ENCODE measurements at places on chromosomes 13 and 19.

DNA sequence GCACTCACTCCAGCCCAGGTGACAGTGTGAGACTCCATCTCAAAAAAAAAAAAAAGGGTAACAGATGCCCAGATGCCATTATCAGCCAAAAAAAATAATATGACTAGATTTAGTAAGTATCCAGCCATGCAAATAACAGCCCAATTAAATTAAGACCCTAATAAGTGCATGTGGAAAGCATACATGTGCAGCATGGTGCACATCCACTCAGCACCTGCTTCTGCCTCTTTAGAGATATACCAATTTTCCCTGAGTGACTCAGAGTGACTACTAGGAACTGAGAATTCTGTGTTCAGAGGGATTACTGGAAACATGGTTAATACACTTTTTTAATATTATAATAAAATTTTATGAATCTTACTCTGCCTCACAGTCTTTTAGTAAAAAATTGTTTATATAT is 29.8 kb upstream of the ZNF675 start:
- DNase-seq: no peak

DNA sequence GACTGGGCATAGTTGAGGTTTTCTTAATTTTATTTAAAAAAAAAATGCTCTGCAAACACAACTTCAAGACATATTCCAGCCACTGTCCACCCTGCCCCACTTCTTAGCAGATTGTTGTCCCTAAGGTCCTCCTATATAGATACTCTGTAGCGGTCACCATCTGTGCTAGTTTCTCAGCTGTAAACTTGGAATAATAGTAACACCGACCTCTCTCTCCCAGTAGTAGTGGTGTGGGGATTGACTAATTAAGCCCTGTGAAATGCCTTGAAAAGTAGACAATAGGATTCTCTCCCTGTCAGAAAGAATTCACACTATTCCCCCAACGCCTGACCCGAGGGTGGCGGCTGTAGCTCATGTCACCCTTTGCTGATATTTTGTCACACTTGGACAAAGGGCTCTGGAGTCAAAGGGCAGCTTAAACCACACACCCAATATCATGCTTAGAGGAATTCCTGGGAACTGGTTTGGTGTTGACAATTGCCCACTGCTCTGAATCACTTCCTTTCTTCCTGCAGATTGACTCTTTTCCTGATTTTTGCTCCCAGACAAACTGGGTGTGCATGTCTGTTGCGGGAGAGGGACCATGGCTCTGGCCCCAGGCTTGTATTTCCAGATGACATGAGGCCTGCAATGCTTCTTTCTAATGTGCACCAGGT is 9.2 kb upstream of the SERP2 start:
- no peak for DNase-seq

- DNase-seq: no peak
Measured at GRCh38 chr19:2089001-2089711, 7.0 kb downstream of the MOB3A start.

GRCh38 chr13:35256459-35257148 is 219.9 kb downstream of the MAB21L1 start:
- DNase-seq: no peak

DNA sequence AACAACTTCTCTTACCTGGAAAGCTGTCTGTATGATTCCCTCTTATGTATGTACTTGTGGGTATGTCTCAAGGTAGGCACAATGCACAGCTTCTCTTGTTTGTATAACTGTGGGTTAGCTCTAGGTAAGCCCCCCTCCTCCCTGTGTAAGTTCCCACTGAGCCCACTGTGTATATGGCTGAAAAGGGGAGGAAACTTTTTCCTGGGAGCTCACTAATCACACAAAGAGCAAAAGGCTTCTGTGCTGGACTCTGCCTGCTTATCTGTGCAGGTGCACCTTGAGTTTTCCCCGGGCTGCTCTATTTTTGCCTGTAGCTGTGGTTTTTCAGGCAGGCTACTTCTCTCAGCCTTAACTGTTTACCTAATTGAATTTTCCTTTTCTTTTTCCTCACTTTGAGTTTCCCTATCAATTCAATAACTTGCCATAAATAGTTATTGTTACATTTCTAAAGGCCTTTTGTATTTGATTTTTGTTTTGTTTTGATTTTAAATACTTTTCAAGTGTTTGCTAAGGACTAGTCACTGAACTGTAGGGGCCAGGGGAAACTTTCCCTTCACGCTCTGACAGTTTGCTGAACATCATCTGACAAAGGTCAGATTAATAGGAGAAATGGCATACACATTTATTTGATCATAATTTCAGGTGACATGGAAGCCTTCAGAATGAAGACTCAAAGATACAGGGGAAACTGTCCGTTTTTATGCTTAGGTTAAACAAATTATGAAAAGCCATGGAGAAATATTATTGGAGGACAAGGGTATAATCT is 423.5 kb upstream of the ATXN8OS start:
- DNase-seq: no peak

DNA sequence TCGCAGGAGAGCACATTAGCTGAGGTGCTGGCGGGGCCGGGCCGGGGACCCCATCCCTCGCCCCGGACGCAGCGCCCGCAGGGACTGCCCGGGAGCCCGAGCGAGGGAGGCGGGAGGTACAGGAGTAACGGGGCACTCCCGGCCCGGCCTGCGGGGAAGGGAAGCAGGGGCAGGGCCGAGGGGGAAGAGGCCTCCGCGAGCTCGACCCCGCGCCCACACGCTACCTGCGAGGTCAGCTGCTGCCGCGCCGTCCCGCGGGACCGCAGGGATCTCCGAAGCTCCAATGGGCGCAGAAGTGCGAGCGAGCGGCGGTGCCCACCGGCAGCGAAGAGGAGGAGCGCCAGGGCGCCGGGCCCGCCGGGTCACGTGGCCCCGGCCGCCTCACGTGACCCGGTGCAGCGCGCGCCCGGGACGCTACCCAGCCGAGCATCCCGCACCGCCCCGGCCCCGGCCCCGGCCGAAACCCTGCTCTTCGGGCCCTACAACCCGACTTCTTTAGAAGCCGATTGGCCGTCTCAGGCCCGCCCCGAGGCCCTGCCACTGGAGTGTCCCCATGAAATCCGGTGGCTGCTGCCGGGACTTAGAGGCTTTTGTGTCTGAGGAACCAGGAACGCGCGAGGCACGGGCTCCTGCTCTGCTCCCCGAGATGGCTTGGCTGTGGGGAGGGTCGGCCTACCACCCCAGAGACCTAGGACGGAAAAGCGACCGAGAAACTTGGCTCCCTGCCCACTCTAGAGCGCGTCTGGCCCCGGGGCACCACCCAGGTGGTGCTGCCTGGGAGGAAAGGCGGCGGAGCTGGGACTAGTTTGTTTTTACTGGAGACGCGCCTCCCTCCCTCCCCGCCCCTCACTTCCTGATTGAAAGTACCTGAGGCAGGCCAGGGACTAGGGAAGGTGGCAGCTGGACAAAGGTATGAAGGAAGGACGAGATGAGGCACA is at the start of gene RCBTB1:
Gene RCBTB1 (minus strand): TSS at position 339 of the 938 bp plus-strand sequence. CDS start 18,279 bp downstream, outside the sequence.
- DNase-seq: peak; percentile 52

DNA sequence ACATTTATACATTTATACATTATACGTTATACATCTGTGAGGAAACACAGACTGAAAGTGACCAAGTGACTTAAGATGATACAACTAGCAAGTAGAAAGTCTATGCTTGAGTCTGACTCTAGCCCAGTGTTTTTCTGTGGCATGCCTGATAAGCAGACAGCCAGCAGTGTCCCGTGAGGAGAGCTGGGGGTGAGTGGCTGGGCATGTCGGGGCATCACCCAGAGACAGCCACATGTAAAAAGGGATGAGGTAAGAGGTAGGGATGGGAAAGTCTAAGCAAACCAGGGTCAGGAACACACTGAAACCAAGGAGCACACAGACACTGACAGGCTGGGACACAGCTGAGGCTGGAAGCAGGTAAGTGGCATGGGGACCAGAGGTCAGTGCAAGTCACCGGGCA is 333.2 kb downstream of the FOXO1 start:
- no peak for DNase-seq

DNA sequence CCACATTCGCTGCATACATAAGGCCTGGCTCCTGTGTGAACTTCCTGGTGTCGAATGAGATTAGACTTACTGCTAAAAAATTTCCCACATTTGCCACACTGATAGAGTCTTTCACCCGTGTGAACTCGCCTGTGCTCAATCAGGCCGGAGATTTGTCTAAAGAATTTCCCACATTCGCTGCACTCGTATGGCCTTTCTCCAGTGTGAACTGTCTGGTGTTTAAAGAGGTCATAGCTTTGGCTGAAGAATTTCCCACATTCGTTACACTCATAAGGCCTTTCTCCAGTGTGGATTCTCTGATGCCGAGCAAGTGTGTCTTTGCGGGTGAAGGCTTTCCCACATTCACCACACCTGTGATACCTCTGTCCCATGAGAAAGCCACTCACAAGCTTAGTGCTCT is 6.5 kb downstream of the ZNF671 start:
- DNase-seq: no peak

GRCh38 chr13:28564030-28564429 is 69.1 kb upstream of the FLT1 start:
- no peak for DNase-seq

- no peak for DNase-seq
Measured at GRCh38 chr19:1017115-1017905, 3.6 kb downstream of the TMEM259 start.

DNA sequence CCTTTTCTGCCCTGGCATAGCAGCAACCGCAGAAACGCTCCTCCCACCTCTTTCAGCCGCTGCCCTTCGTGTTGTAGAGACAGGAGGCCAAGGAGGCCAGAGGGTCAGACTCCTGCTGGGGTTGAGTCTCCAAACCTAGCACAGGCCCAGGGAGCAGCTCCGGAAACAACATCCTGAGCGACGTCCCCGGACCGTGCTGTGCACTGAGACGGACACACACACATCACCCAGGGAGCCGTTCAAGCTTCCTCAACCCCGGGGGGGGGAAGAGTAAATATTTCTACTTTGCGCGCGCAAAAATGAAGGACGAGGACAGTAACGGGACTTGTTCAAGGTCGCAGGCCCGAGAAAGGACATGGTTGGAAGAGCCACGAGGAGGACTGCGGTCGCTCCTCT is 657 bp downstream of the ZNF550 start:
- DNase-seq: no peak

- DNase-seq: no peak
Measured at GRCh38 chr19:30144802-30145201, 202.8 kb downstream of the URI1 start.

DNA sequence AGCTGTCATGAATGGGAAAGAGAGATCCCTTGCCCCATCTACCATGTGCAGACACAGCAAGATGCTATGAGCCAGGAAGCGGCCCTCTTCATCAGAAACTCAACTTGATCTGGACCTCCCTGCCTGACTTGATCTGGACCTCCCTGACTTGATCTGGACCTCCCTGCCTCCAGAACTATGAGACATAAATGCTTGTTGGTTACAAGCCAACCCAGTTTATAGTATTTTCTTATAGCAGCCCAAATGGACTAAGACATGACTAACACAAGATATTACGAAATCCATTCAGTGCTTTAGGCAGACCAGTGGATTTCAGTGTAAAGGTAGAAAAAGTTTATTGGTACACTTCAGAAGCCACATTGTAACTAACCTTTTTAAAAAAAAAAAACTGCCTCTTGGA is 15.6 kb downstream of the PCID2 start:
- DNase-seq: no peak

GRCh38 chr19:41880329-41880708 is 2.7 kb upstream of the ARHGEF1 start:
- DNase-seq: no peak

DNA sequence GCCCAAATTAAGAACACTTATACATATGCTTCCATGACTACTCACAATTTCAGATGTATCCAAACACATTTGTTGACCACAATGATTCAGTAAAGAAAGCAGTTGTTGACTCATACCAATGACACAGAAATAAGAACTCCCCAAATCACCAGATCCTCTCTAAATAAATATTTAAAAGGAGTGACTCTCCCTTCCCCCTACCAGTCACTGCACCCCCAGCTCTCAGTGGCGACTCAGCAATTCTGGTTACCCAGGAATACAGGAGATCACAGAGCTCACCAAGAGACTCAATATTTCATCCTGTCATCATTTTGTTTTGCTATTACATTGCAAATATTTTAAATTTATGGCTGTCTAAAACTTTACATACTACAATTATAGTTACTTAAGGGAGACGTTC is 131.5 kb downstream of the RGCC start:
- DNase-seq: no peak

- no peak for DNase-seq
Measured at GRCh38 chr19:2477732-2478191, 1.8 kb downstream of the GADD45B start.

Measured in activated T-cell treated with anti-CD3 and anti-CD28 coated beads for 1 hour (primary cell).